ENCODE measurements at places on chromosomes 6 and 20. TPM values are rescaled to one million over a fixed set of nuclear protein-coding genes. Genes with fewer than 3 reads are reported as not detected.

- no peak for DNase-seq
Measured at GRCh38 chr20:45502561-45502960, 12.9 kb downstream of the SPINT3 start.

- DNase-seq, result no peak
Measured at GRCh38 chr6:141133346-141133745, 999.4 kb upstream of the GJE1 start.

DNA sequence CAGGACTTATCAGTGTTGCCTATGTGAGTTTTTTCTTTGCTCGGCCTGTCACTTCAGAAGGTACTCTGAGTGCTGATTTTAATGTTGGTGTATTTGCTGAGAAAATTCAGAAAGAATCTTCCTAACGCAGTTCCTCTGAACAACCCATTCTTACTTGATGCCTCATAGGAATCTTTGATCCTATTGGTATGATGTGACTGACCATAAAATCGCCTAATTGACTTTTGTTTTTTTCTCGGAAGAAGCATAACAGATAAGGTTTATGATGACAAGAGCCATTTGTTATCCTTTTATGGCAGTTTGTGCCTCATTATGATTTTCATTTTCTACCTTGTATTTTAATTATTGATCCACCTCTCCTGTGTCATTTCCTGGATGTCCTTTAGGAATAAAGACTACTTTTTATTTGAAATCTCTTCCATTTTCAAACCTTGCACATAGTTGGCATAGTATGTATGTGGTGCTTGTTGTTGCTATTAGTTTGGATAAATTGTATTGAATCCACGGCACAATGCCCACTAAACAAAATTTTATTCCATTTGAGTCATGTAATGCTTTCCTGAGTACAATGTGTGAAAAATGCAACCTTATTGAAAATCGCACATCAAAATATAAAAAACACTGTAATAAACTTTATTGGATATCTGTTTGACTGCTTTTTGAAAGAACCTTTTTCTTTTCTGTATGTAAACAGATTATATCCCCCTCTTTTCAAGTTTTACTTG, 37.3 kb downstream of the LRRC1 start:
- DNase-seq, result no peak

- no peak for DNase-seq
Measured at GRCh38 chr20:823574-823902, 10.0 kb upstream of the FAM110A start.

- DNase-seq, result no peak
Measured at GRCh38 chr6:163422550-163422949, 8.0 kb downstream of the QKI start.

DNA sequence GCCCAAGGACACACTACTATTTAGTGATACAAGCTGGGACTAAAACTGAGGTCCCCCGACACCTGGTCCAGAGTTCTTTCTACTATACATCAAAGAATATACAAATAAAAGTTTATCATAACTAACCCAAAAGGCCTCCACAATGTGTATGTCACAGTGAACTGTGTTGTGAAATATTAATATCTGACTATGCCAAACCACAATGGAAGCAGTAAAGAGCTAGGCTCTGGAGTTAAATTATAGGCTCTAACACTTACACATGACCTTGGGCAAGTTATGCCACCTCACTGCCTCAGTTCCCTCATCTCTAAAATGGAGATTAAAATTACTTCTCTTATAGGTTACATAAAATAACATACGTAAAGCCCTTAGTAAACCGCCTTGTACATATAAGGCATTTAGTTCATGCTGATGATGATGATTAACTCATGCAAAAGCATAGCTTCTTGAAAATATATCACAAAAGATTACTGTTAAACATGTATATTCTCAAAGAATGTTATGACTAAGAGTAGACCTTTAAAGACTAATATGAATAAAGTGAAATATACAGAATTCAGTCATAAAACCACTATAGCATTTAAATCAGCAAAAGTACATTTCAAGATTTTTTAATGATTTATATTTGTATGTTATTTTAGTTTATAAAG, 5.7 kb downstream of the SUPT3H start:
- DNase-seq, result no peak

DNA sequence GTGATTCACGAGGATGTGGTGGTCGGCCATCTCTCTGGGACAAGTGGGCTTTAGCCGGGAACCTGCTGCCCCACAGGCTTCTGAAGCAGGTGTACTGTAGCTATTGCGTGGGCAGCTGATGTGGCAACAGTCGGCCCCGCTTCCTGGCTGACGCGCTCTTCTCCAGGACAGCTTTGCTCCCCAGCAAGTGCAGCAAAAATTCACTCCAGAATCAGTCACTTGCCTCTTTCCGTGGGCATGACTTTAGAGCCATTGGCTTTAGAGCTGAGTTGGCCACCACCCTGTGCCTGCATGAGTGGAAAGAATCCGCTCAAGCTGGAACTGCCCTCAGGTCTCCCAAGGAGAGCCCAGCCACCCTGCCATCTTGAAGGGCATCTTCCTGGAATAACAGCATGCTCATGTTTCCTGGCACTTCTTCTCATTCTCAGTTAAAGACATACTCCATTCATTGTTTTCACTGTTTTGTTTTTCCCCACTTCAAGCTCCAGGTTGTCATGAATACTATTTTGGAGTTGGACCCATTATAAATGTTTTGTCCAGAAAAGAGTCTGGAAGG, 178.3 kb downstream of the ZDHHC14 start:
- DNase-seq, result no peak

- DNase-seq, result peak; percentile 92
Measured at GRCh38 chr6:110039364-110039980, 61.4 kb downstream of the GPR6 start.

GRCh38 chr6:160101277-160102205, 20.1 kb upstream of the SLC22A1 start:
- DNase-seq, result no peak

DNA sequence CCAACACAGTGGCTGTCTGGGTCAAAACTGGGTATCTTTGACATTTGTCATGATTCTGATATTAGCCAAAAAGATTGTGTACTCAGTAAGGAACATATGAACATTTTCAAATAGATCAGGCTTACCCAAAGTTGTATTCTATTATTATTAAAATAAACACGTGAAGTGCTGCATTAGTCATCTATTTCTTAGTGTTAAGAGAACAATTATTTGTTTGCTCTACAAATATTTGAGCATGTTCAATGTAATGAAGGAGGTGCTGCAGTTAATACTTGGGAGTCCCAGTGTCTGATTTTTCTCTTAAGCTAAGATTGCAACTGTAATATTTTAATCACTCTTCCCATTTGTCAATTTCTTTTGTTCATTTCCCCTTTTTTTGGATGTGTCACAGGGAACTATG, 28.2 kb downstream of the CNR1 start:
- DNase-seq, result no peak

DNA sequence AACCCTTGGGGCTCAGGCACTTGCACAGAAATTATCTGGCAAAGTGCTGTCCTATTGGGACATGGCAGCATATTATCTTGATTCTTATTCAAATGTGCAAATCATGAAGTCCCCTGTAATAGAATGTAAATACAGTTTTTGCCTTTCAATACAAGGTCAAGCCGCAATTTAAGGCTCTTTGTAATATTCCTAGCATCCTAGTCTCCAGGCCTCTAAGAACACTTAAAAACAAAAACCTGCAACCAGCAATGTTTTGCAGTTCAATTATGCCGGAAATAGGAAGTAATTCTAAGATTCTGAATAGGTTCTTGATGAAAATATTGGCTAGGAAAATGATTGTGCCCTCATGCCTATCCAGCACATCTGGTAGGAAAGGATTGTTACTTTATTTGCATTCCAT, 197.2 kb upstream of the IRAK1BP1 start:
- DNase-seq, result no peak

GRCh38 chr20:13119583-13119982, 101.5 kb upstream of the ISM1 start:
- peak; percentile 47 for DNase-seq

- DNase-seq, result no peak
Measured at GRCh38 chr6:1577896-1578745, 31.6 kb upstream of the FOXC1 start.

DNA sequence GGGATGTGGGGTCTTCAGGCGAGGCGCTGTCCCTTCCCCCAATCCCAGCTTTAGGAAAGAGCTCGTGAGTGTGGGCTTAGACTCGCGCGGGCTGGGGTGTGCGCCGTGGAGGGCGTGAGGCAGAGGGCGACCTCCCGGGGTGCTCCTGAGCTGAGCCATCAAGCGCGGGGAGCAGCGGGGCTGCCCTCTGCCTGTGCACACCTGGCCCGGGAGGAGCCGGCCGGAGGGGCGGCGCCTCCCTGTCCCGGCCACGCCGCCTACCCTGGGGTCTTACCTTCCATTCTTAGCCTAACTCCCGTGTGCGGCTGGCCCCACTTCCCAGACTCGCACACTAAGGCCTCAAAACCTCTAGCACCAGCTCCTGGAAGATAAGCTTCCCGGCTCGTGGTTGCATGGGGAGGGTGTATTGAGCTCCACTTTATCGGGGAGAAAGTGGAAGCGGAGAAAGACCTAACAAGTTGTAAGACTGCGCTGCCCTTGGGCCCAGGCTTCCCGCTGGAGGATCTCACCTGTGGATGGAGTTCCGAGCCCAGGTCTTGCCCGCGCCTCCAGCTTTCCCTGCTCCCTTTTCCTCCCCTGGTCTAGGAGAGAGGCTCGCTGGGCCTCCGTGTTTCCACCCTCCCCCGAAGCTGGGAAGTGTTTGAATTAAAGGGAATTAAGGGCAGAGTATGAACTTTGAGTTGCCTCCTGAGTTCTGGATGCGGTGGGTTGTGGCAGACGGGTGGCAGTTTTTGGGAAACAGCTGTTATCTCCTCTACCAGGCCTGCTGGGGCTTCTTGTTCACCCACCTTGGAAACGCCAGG, 1.2 kb downstream of the DNMT3B start:
- no peak for DNase-seq

- DNase-seq, result no peak
Measured at GRCh38 chr6:125192610-125192930, 39.0 kb downstream of the TPD52L1 start.

- DNase-seq, result no peak
Measured at GRCh38 chr6:36663504-36664446, 14.7 kb upstream of the CDKN1A start.

GRCh38 chr6:143196525-143197225, 136.0 kb downstream of the AIG1 start:
- DNase-seq, result no peak

- DNase-seq, result no peak
Measured at GRCh38 chr6:40520678-40521077, 66.5 kb downstream of the LRFN2 start.

GRCh38 chr6:26053992-26054780, 33.0 kb upstream of the HFE start:
- no peak for DNase-seq

GRCh38 chr6:163415620-163416556, 1.4 kb downstream of the QKI start:
- peak; percentile 31 for DNase-seq

- DNase-seq, result no peak
Measured at GRCh38 chr20:43392561-43392960, 65.1 kb upstream of the SRSF6 start.

GRCh38 chr6:113574147-113574546, 283.0 kb upstream of the MARCKS start:
- DNase-seq, result peak; percentile 33

DNA sequence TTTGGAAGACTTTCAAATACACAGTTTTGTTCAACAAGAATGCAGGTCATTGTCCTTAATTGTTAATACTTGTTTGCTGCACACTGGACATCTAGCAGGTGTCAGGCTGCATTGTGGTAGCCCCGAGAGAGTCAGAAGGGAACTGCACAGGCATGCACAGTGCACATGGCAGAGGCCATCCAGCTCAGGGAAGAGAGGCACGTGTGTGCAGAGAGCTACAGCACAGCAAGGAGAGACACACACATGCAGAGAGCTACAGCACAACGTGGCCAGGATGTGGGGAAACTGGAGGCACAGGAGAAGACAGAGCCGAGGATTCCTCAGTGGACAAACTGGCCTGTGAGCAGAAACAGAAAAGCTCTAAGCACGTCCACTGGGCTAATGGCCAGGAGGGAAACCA, 272.0 kb downstream of the SMOC2 start:
- no peak for DNase-seq

DNA sequence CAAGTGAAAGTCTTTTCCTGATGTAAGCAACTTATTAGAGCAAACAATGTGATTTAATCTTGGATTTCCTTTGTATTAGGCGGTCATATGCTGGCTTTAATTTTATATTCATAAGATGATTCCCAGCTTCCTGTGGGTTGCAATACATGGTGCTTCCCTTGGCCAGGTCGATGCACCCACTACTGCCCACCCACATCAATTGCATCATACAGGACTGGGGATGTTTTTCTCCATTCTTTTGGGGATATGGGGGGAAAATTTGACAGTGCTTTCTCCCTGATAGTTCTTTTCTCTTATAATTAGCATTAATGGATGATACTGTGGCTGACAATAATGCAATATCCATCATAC, 187.6 kb downstream of the JARID2 start:
- DNase-seq, result no peak

DNA sequence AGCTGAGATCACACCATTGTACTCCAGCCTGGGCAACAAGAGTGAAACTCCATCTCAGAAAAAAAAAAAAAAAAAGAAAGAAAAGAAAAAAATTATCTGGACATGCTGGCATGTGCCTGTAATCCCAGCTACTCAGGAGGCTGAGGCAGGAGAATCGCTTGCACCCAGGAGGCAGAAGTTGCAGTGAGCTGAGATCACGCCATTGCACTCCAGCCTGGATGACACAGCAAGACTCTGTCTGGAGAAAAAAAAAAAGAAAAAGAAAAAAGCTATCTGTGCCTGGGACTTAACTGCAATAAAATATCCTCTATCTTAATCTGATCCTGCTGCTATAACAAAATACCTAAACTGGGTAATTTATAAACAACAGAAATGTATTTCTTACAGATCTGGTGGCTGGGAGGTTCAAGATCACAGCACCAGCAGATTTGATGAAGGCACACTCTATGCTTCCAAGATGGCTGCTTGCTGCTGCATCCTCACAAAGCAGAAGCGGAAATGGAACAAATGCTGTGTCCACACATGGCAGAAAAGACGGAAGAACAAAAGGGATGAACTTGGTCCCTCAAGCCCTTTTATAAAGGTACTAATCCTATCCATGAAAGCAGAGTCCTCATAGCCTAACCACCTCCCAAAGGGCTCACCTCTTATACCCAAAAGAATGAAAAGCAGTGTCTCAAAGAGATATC, 273.3 kb upstream of the JARID2 start:
- DNase-seq, result no peak

DNA sequence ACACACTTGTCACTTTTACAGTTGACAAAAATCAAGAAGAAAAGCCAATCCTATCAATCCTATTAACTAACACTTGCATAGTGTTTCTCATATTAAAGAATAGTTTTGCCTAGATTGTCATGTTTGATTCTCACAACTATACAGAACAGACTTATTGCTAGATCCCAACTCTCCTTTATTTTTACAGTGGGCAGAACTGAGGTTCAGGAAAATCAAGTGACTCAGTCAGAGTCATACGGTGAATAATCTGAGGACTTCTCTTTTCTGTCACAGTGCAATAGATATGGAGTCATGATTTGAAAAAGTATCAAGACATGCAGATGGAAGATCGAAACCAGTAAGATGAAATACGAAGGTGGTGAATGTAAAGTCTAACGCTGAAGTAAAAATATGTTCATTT, 195.1 kb upstream of the CITED2 start:
- no peak for DNase-seq

The CEP57L1 gene
- 11.5 TPM for total RNA-seq

The POPDC3 gene
- total RNA-seq, result 0.26 TPM

The WFDC5 gene
- not detected for total RNA-seq

The MRPL18 gene
- total RNA-seq, result 62.6 TPM

The AFDN gene
- 226 TPM for total RNA-seq

The CALHM4 gene
- not detected for total RNA-seq

The TEAD3 gene
- 45.3 TPM for total RNA-seq

The GTF2H4 gene
- 37.0 TPM for total RNA-seq

The PKIB gene
- 5.5 TPM for total RNA-seq

The EYS gene
- total RNA-seq, result not detected

All from mucosa of gallbladder (tissue), 1 donor.